ENCODE measurements at places on chromosomes 1 and 21.

- no peak for DNase-seq
Observed at GRCh38 chr1:51214615-51215131, 21.4 kb upstream of the RNF11 start.

DNA sequence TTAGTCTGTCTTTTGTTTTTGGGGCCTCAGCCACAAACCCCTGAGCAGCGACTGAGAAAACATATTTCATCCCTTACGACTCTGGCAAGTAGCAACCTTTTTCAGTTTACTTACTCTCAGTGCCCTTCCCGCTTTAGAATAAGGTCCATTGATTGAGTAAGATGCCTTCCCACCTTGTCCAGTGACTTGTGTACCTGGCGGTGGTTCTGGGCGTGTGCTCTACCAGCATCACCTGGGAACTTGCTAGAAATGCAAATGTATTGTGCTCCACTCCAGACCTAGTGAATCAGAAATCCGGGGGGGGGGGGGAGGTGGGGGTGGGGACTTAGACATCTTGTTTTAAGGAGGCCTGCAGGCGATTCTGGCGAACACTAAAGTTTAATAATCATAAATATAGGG lies 72.1 kb downstream of the S1PR1 start:
- DNase-seq = no peak

- no peak for DNase-seq
Observed at GRCh38 chr1:173889885-173890284, 21.7 kb downstream of the ZBTB37 start.

DNA sequence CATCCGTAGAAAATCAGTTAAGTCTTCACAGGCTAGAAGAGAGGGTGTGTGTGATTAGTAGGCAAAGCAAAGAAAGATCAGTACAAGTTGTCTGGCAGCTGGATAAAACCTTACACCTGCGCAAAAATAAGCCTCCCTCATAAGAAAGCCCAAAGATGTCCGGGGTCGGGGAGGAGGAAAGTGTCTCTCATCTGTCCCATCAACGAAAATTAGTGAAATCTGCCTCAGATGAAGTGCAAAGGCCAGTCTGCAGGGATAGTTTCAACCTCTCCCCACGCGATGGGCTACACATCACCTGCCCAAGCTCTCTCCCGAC lies 333.9 kb downstream of the SRGAP2C start:
- DNase-seq = no peak

DNA sequence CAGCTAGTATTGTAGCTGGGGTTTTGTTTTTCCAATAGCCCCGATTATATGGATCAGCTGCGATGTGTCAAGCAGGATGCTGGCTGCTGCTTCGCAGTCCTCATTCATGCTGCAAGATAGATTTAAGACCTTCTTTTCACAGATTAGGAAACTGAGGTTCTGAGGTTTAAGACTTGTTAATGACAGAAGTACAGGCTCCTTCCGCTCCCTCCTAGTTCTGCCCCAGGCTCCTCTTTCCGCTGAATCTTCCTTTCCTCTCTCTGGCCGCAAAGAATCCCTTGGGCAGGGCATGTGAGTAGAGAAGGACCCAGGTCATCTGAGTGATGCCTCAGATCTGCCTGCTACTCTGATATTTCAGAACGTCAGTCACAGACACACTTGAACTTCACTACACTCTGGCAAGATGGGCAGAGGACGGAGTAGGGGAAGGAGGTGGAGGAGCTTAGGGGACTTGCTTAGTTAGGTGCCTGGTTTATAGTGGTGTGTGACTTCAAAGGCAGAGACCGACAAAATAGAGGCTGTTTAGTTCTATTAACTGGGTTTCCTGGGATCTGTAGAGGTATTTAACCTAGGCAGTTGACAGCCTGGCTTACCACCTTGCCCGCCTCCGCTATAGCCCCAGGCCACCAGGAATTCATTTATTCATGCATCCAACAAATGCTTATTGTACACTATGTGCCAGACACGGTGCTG lies 4.2 kb downstream of the IGSF21 start:
- DNase-seq = no peak

GRCh38 chr21:34625030-34625593 lies 10.2 kb upstream of the RCAN1 start:
- no peak for DNase-seq

DNA sequence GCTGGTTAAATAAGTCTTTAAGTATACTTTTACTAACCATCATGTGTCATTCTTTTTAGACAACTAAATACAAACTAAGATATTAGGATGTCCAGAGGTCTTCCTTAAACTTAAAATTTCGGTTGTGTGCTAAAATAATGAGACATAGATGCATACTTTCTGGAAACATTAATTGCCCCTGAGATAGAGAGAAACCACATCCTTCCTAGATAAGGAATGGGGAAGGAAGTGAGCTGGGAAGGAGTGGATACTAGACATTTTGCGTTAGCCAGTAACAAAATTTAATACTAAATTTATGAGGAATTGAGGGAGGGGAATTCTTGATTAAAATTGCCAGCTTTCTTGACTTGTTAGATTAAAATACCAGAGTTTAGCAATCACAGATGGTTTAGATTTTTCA lies 37.1 kb upstream of the PTGS2 start:
- DNase-seq = no peak

DNA sequence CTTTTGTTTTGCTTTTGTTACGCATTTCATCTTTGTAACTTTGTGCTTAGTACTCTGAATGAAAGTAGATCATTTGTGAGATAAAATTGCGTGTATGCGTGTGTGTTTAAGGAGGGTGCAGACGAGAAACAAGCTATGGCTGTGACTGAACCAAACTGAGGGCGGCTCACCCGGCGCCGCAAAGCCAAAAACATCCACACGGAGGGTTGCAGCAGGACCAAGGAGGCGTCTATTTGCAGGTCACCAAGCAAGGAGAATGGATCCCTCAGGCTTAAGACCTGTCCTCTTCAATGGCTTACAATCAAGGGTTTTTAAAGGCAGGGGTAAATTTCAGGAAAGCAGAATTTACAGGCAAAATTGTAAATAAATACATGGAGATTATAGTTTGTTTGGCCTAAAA lies 12.8 kb downstream of the GCSAML start:
- DNase-seq = no peak

- DNase-seq = no peak
Observed at GRCh38 chr1:230316864-230317745, 109.0 kb downstream of the PGBD5 start.

DNA sequence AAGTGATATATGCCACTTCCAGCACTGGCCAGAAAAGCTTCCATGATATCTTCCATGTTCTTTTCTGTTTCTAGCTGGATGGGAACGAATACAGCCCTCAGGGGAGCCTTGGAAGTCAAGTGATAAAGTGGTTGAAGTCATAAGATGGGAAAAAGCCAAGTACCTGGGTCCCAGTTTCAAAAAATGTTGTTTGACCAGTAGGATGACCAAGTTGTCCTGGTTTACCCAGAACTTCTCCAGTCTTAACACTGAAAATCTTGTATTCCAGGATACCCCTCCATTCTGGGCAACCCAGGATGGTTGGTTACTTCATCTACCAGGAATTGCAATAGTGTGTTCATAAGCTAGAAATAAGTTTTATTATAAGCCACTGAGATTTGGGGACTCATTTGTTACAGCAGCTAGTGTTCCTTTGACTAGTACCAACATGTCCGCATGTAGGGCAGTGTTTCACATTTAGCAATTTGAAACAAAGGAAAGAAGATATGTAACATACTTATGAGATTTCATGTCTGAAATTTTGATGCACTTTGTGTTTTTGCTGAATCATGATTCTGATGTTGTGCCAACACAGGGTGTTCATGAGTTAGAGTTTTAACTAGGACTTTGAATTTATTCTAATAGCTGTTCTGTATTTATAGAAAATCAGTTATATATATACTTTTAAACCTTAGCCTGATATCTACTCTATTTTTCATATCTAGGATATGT lies 139.9 kb downstream of the TPR start:
- no peak for DNase-seq

DNA sequence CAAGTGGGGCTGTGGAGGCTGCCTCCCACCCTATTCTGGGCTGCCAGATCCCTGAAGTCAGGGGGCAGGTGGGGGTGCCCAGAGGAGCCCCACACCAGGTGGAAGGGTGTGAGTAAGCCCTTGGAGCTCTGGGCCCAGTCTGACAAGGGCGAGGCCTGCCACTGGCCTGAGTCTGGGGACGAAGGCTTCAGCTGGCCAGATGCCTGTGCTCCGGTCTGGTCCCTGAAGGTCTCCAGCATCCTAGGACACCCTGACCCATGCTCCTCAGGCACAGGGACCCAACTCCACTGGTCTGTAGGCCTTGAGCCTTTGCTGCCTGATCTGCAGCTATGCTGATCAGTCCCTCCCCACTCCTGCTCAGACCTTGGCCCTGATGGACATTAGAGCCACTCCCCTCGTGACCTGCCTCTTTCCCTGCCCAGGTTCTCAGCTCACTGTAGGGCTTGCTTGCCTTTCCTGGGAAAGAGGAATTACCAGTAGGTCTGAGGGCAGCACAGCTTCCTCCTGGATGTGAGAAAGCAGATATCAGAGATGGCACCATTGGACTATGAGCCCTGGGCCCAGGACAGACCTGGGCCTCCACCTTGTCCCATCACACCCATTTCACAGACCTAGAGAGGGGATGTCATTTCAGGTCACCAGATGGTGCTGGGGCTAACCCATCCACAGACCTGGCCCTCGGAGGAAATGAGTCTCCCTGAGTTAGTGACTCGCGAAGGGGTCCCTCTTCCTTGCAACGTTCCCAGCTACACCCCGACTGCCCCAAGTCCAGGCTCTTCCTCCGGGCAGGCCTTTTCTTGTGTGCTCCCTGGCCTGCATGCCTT lies 32.8 kb upstream of the CSF3R start:
- no peak for DNase-seq

Measured in left kidney (tissue), 8 donors.